ENCODE measurements at places on chromosomes 6 and 20.

DNA sequence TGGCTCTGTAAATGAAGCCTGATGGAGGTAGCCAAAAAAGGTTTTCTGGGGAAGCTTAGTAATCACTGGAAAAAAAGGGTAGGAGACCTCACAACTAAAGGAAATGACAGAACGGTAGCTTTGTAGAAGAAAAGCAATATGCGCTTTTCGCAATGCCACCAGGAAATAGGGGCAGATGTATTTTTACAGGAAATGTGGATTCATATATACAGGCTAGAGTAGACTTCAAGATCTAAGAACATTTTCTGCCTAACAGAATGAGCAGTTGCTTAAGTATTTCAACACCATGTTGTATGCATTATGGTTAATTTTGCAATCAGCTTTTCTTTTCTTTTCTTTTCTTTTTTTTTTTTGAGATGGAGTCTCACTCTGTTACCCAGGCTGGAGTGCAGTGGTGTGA lies 219.6 kb downstream of the CD83 start:
- DNase-seq: no peak

DNA sequence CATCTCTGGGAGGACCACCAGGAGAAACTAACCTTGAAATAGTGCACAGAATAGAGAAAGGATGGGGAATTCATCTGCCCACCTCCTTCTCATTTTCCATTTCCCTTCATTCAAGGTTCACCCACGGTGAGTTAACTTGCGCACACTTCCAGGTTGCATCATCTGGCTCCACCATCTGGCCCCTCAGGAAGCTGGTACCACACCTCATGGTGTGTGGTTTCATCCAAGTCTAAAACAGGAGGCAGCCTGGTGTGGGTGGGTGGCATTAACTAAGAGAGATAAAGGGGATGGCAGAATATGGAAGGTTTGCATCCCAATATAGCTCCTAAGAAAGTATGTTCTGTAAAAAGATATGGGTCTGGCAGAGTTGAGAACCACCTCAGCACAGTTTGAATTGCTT lies 3.8 kb downstream of the ZNF334 start:
- DNase-seq: no peak

- DNase-seq: peak; percentile 35
Measured at GRCh38 chr20:18388860-18389259, 78.0 kb downstream of the DZANK1 start.

- no peak for DNase-seq
Measured at GRCh38 chr6:27940766-27941165, 16.3 kb upstream of the OR2B6 start.

DNA sequence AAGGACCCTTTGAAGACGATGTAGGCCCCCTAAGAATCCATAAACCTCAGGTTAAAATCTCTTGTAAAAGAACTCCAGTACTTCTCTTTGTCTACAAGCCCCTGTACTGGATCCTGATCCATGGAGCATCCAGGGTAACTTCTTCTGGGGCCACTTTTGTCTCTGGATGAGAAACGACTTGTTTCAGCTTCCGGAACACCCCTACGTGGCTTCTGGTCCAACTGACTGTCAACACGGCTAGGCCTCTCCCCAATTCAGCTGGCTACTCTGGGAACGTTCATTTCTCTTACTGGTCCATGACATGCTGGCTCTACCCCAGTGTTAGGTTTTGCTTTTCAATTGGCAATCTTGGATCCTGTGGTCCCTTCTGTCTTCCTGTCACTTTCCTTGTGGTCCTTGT lies 198.0 kb downstream of the BACH2 start:
- DNase-seq: no peak

DNA sequence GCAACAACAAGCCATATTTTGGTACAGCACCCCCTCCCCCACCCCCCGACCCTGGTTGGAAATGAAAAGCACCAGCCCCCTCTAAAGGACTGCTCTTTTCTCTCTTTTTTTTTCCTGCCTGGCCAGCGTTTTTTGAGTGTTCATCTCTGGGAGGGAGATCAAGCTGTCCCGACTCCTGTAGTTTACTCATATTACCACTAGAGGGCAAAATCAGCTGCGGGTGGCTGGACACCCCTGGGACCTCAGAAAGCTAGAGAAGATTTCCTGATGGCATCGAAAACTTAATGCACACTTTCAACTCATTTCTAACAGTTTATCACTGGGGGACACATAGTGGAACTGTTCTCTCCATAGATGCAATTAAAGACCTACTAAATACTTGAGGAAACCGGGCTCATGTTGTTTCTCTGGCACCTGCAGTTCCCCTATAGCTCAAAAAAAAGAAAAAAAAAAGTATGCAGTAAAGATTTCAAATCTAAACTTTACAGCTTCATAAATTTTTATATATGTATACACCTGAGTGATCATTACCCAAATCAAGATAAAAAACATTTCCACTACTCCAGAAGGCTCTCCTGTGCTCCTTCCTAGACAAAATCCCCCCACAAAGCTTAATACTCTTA lies 24.4 kb downstream of the CNBD2 start:
- DNase-seq: peak; percentile 70

- DNase-seq: no peak
Measured at GRCh38 chr6:18513253-18513798, 126.2 kb downstream of the RNF144B start.

GRCh38 chr6:133399426-133399825 lies 158.3 kb downstream of the EYA4 start:
- DNase-seq: no peak

DNA sequence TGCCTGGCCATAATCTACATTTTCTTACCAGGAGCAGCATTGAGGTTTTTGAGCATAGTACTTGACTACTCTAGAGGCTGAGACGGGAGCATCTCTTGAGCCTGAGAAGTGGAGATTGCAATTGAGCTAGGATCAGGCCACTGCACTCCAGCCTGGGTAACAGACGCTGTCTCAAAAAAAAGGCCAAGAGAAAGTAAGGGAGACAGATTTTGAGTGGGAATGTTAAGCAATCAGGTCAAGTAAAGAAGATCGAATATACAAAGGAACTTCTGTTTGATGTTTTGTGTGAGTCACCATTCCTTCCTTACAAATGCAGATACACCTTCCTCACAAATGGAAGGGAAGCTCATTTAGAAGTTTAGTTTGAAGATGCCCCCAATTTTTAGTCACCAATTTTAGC lies 4.4 kb downstream of the PNRC1 start:
- no peak for DNase-seq

GRCh38 chr20:24018796-24019195 lies 30.2 kb upstream of the GGTLC1 start:
- no peak for DNase-seq

DNA sequence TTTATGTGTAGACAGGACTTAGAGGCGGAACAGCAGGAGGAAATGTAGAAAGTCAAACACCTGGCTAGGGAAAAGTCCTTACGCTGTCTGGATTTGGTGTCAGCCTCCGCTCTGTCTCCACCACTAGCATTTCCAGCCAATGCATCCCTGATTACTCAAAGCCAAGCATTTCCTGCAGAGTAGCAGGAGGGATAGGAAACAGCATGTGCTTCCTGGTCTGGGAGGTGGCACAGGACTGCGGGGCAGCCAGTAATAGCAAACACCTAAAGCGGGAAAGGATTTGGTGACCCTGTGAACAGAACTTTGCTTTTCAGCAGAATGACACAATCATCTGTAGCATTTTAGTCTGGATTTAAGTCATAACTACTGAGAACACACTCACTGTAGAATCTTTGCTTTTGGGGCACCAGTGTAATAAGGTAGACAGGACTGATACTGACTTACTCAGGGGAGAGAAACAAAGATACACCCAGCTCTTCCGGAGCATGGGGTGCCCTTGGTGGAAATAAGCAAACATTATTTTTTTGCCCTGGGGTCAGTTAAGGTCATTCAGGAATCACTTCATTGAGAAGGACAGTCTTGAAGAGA lies 133.3 kb upstream of the AHI1 start:
- DNase-seq: no peak

GRCh38 chr20:41329435-41330342 lies 10.9 kb upstream of the LPIN3 start:
- peak; percentile 96 for DNase-seq

DNA sequence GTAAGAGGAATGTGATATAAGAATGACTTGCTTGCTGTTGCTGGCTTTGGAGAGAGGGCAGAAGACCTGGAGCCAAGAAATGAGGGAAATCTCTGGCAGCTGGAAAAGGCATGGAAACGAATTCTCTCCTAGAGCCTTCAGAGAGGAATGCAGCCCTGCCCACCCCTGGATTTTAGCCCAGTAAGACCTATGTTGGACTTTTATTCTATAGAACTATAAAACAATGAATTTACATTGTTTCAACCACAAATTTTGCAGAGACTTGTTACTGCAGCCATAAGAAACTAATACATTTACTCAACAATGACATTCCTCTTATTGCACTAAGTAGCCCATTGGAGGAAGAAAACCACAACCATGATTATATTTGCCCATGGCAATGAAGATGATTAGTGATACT lies 39.5 kb upstream of the PREP start:
- no peak for DNase-seq

GRCh38 chr6:10511477-10511876 lies 9.7 kb upstream of the GCNT2 start:
- peak; percentile 70 for DNase-seq

DNA sequence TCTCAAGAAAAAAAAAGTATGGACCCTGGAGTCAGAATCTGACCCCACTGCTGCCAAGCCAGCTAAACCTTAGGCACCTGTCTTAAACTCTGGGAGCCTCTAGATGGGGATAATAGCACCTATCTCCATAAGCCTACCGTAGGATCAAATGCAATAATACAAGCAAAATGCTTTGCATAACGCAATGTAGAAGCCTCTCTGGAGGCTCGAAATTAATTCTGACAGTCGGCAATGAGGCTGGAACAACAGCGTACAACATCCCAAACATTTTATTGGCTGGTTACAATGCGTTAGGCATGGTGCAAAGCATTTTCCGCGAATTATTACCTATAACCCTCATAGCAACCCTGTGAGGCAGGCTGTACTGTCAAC lies 521 bp downstream of the CDK5RAP1 start:
- DNase-seq: peak; percentile 36

GRCh38 chr6:3176562-3177355 lies 19.4 kb upstream of the TUBB2A start:
- peak; percentile 64 for DNase-seq

GRCh38 chr20:3811467-3812258 lies 8.7 kb upstream of the AP5S1 start:
- DNase-seq: peak; percentile 96

GRCh38 chr6:74091136-74091793 lies 395.3 kb downstream of the CD109 start:
- DNase-seq: peak; percentile 39

DNA sequence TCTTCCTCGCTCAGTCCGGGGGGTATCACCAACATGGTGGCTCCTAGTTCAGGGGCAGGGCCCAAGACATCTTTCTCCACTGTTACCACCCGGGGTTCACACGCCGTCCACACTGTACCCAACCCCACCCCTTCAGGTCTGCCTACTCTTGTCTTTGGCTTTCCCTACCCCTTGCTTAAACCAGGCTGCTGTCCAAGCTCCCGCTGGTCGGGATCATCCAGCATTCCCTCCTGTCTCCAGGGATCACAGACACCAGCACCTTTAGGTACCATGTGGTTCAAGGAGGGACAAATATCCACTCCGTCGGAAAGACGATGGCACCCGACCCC lies 395 bp downstream of the NELFE start:
- DNase-seq: no peak

DNA sequence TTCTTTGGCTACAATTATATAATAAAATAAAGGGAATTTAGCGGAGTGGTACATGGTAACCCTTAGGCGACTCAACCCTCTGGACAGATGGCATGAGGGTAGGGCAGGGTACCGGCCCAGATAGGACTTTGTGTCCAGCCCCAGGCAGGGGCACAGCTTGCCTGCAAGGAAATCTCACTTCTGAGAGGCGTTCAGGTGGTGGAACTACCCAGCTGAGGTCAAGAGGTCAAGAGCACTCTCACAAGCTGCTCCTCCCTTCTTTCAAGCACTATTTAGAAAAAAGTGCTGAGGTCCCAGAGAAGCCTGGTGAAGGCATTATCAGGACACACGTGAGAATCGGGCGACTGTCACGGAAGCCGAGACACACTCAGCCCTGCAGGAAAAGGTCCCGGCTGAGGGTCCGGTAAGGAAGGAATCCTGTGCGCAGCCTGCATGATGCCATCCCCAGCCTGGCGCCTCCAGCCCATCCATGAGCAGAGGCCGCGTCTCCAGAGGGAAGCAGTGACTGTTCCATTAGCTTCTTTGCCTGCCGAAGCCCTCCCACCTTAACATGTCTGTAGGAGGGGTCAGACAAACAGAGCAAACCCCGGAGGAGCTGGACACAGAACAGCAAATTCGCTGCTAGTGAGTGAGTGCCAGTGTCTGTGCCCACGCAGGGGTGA lies 54.8 kb downstream of the WDR27 start:
- no peak for DNase-seq

GRCh38 chr6:143191361-143191760 lies 130.7 kb downstream of the AIG1 start:
- no peak for DNase-seq

DNA sequence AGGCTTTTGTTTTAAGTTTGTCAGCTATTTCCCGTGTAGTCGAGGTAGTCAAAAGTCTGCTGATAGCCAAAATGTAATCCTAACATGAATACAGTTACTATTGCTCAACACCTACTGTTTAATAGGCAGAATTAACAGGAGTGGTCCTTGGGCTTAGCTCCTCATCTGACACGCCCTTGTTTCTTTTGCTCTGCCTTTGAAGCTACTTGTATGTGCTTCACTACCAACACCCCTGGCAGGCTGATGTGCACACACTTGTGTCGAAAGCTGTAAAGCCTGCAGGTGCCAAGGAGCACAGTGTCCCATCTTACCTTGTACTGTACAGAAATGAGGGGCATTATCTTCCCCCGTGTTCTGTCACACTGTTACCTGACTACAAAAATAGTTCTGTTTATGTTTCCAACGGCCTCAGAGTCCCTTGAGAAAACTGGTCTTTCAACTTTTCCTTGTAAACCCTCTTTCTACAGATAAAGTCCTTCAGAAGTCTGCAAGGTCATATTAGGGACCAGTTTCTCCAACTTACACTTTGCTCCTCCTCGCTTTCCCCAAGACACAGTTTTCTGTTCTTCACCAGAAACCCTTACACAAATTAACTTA lies 9.3 kb downstream of the SDHAF4 start:
- no peak for DNase-seq

GRCh38 chr6:45541934-45542333 lies 164.2 kb upstream of the SUPT3H start:
- no peak for DNase-seq

- DNase-seq: no peak
Measured at GRCh38 chr6:107655864-107656263, 165.9 kb downstream of the SOBP start.

GRCh38 chr20:49460916-49461315 lies 21.6 kb downstream of the KCNB1 start:
- DNase-seq: peak; percentile 91
